Stimulated activated CD4-positive, alpha-beta T cell treated with anti-CD3 and anti-CD28 coated beads, Interleukin-2, amount 100 ng/mL, for 48 hours (primary cell): ENCODE measurements at places on chromosomes 5 and 9.

DNA sequence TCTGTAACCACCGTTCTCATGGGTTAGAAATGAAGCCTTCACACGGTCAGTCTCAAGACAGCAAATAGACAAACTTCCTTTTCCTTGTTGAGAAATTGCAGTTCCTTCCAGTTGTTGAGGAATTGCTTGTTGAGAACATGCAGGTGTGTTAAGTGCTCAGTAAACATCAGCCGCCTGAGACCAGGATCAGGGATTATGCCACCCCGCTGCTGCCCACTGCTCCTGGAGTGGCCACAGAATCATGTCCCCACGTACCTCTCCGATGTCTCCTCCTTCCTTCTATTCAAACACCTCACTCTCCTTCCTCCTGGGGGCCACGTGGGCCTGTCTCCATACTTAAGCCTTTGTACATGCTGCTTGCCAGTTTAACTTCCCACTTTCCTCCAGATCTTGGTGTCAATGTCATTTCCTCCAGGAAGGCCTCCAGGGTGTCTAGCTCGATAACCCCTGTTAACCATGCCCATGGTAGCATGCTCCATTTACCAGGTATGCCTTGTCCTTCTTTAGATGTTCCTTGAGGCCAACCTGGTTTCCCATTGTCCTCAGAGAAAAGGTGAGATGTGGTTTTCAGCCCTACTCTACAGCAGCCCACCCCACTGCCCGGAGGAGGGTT is 33.8 kb upstream of the RPL26L1 start:
- no peak for DNase-seq

DNA sequence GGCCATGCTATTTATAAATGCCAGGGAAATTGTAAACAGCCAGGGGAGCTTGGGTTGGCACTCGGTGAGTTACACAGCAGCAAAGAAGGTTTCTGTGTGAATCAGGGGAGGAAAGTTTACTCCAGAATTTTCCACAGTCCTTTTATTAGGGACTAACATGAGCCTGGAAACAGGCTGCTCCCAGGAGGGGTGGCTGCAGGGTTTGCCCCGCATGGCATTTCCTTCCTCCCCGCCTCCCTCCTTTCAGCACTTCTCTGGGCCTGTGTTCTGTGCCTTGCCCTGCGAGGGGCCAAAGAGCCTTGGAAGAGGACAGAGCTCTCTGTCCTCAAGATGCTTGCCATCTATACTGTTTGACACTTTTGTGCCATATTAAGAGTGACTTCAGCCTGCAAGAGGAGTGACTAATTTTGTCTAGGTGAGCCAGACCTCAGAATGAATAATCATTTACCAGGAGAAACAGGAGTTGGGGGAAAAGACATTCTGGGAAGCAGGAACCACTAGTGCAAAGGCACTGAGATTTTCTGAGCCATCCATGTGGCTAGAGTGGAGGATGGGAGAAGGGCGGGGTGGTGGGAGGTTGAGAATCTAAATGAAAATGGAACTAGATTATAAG is 1.8 kb downstream of the GSN start:
- no peak for DNase-seq

- DNase-seq, result no peak
Observed at GRCh38 chr5:135441350-135441831, 5.8 kb downstream of the DCANP1 start.

- DNase-seq, result no peak
Observed at GRCh38 chr5:37867654-37868053, 27.8 kb upstream of the GDNF start.

DNA sequence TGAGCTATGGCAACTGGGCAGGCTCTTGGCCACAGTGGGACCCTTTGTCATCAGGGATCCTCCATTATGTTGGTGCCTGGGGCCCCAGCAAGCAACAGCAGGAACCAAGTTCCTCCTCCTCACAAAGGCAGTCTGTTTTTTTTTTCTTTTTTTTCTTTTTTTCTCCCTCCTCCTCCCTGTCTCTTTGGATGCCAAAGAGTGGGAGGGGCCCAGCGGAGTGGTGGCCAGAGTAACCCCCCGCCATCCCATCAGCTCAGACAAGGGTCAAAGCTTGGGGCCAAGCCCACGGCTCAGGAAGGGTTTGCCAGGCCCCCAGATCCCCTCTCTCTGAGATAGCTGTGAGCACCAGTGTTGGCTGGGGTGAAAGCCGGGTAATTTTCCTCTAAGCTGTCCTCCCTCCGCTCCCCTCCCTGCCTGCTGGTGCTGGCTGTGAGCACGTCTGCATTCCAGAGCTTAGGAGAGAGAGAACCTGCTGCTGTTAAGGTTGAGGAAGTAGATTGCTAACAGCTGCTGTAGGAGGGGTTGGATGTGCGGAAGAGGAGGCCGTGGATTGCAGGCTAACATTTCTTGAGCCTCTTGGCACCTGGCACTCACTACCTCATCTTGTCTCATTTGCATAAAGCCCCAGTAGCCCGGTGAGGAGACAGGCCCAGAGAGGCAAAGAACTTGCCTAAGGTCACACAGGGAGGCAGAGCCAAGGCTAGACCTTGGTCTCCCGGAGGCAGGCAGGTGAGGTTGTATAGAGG is 21.2 kb downstream of the GSN start:
- no peak for DNase-seq

DNA sequence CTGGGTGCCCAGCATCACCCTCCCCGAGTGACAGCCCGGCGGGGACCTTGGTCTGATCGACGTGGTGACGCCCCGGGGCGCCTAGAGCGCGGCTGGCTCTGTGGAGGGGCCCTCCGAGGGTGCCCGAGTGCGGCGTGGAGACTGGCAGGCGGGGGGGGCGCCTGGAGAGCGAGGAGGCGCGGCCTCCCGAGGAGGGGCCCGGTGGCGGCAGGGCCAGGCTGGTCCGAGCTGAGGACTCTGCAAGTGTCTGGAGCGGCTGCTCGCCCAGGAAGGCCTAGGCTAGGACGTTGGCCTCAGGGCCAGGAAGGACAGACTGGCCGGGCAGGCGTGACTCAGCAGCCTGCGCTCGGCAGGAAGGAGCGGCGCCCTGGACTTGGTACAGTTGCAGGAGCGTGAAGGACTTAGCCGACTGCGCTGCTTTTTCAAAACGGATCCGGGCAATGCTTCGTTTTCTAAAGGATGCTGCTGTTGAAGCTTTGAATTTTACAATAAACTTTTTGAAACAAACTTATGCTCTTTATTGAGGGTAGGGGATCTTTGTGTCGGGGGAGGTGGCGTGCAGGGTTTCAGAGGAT is 1.3 kb downstream of the GADD45G start:
- no peak for DNase-seq

GRCh38 chr5:36240779-36241630 is 720 bp downstream of the NADK2 start:
- DNase-seq, result peak; percentile 19

DNA sequence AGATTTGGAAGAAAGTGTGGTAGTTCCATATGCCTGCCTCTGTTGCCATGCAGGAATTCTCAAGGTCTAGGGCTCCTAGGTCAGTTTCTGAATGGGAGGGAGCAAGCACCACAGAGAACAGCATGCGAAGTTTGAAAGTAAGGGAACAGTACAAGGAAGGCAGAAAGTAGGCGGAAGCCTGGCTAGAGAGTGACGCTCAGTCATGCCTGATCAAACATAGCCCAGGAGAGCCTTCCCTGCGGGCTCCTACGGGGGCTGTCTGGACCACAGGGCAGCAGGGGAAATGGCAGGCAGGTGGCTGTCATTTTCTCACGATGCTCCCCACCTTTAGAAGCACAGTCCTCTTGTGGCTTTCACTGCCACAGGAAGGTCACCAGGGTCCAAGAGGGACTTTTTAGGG is 12.8 kb upstream of the STC2 start:
- no peak for DNase-seq

GRCh38 chr5:93632327-93632726 is 49.3 kb downstream of the NR2F1 start:
- DNase-seq, result no peak

DNA sequence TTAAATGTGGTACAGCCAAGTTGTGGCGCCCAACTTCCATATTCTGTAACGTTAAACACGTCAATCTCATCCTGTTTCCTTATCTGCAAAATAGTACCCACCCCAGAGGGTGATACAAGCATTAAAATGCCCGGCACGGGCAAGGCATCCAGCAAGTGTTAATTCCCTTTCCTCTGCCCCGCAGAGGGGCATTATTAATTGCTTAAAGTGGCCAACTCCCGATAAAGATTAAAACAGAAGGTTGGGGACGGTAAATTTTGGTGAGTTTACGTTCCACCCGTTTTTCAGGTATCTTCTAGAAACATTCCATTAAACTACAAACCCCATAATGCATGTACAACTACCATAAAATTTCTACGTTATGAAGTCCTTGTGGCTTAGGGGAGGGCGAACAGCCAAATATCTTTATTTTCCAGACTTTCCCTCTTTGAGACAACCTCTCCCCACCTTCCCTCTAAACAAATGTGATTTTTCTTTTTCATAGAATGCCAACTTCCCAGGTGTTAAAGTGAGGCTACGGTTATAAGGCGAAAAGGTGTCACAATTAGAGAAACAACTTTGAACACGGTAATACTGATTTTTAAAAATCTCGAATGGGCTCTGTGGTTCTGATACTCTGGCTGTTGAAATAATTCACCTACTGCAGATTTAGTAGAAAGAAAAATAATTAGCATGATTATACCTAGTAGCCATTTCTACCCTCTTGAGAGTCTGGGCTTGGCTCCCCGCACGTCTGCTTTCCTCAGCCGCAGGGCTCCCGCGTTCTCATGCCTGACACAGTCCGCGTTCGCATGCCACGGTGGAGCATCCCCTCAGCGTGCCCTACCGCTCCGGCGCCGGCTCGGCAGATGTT is 1.2 kb upstream of the GPBP1 start:
- no peak for DNase-seq

- no peak for DNase-seq
Observed at GRCh38 chr9:69771775-69772418, 12.1 kb upstream of the PTAR1 start.

- DNase-seq, result no peak
Observed at GRCh38 chr5:17910318-17910717, 276.1 kb downstream of the TAF11L14 start.

DNA sequence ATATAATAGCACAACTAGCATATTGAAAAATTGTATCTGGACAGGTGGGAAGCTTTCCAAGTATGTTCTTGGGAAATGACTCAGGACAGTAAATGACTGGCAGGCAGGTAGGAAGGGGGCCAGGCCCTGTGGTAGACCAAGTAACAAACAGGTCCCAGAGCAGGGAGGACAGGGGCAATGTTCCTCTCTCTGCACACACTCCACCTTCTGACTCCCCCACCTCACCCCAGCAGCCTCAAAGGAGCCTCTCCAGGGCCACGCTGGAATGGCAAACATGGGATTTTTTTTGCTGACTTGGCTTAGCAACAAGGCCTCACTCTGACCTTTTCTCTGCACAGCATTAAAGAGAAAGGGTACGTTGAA is 31.1 kb upstream of the IQGAP2 start:
- DNase-seq, result no peak

DNA sequence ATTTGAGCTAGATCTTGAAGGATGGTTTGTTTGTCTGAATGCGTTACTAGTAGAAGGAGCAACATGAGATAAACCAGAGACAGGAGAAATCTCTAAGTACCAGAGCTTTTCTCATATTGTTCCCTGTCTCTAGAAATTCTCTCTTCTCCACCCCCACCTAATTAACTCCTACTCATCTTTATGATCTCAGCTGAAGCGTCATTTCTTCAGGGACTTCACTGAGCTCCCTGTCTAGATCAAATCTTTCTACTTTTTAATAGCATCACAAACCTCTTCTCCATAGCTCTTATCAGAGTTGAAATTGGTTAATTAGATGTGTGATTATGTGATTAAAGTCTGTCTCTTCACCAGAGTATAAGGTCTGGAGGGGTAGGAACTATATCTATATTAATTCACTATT is 226.2 kb downstream of the PAPPA start:
- DNase-seq, result no peak

DNA sequence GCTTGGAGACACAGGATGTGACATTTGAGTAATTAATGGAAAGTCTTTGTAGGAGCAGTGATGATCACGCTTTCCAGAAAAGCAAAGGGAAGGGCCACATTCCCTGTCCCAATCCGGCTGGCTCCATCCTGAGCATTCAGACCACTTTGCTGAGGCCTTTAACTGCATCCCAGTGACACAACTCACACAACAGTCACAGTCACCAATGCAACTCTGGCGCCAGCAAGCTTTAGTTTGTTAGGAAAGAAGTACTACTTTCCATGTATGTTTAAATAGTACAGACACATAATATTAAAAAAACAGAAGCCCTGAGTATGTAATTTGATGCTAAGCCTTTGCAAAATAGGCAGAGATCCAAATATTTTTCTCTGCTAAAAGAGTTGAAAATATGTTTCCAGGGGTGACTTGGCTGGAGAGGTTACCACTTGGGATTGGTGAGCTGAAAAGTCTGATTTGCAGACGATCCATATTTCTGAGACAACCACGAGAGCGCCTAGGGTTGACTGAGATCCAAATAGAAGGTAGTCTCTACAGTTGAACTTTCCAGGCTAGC is 31.7 kb upstream of the GAS1 start:
- no peak for DNase-seq

- peak; percentile 9 for DNase-seq
Observed at GRCh38 chr5:62720031-62720441, 141.4 kb downstream of the LRRC70 start.

GRCh38 chr5:139646111-139646510 is 2.0 kb upstream of the CXXC5 start:
- no peak for DNase-seq

GRCh38 chr5:143506836-143507552 is 103.5 kb upstream of the NR3C1 start:
- no peak for DNase-seq
